ENCODE measurements at places on chromosomes 4 and X.

GRCh38 chr4:3766036-3766784 is at the start of gene ADRA2C:
Gene ADRA2C (plus strand): TSS chr4:3766385. CDS start chr4:3766607, 222 bp downstream.
- no peak for DNase-seq

DNA sequence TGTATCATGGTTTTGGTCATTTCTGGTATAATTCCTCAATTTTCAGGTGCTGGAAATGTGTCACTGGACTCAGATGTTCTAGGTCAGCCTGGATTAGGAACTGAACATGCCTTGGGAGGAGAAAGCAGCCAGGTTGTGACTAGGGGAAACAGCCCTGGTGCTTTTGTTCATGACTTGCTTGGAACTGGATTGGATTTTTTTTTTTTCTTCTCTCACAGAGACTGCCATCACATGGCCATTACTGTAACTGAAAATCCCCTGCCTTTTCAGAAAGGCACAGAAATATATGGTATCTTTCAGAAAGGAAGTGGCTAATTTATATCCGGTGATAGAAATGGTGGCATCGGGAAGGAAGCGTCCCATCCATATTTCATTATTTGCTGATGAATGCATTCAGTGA is 34.6 kb downstream of the SEPTIN11 start:
- DNase-seq: no peak

DNA sequence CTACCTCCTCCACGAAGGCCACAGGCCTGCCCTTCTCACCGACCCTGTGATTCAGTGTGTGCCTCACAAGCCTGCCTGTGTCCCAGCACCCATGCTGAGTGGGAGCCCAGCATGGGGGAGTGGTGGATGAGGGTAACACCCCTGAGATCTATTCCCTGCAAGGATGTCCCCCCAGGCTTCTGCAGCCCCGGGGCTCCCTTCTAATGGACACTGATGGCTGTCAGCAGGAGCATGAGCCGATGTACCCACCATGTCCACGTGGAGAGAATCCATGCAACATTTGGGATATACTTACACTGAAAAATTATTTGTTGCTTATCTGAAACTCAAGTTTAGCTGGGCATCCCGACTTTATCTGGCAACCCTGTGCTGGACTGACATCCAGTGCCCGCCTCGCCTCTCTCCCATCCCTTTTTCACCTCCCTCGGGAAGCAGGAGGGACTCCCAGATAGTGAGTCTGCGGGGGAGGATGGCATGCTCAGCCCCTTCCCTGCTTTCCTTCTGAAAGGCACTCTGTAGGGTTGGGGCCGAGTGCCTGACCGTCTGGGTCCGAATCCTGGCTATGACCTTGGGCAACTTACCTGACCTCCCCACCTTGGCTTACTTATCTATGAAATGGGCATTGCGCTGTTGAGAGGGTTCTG is 46.9 kb upstream of the SORCS2 start:
- no peak for DNase-seq

DNA sequence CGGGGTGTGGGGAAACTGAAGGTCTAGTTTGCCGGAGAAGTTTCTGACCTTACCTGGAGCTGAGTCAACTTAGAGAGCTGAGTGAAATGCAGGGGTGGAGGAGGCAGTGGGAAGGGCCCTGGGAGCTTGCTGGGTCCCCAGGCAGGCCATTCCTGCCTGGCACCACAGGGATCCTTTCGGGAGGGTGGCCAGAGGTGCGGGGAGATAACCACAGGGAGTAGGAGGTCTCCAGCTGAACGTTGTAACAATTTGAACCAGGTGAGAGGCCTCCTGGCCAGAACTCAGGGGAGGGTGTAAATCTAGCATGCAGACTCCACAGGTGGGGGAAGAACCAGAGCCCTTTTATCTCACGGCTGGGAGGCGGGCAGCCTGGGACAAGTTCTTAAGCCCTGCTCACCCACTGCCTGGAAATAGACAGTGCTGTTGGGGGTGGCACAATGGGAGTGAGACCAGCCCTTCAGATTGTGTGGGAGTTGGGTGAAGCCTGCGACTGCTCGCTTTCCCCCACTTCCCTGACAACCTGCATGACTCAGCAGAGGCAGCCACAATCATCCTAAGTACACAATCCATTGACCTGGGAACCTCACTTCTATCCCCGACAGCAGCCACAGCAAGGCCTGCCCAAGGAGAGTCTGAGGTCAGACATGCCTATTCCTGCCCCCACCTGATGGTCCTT is 247.4 kb downstream of the ADGRA3 start:
- DNase-seq: no peak

GRCh38 chrX:10240918-10241317 is 84.1 kb downstream of the CLCN4 start:
- DNase-seq: no peak

DNA sequence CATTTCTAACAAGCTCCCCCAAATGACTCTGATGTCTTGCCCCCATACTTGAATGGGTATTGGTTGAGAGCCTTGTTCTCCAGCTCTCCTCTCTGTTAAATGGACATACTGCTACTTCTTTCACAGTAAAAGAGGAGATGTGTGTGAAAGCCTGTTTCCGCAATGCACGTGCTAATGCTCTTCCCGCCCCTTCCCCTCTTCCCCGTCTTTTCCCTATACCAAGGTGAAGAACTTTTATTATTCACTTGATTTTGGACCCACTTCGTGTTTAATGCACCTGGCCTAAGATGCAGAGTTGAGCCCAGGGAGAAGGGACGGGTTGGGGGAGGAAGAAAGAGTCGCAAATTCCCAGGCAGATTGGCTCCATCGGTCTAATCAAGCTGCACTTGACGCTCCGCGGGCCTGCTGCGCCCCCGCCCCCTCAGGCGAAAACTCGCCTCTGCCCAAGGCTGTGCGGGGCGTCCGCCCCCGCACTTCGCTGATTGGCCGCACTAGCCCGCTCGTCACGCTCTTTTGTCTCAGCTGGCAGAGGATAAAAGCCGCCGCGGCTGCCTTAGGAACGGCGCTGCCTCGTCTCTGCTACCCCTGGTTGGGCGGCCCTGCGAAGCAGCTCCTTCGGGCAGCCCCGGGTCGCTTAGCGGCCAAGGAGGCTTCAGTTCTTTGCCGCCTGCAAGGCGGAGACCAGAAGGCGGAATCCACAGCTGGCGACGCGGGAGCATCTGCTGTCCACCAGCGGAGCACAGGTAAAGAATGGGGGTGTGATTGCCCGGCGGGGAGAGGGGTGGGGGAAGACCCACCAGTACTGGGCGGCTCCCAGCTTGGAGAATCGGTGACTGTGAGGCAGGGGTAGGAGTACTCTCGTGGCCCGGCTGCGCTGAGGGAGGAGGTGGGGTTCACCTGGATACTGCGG is at the start of gene ZCCHC12:
ZCCHC12 (plus strand) TSS at position 562 of the 910 bp plus-strand sequence. CDS start 1,421 bp downstream, outside the sequence.
- peak; percentile 8 for DNase-seq

GRCh38 chr4:129233691-129234090 is 137.7 kb downstream of the C4orf33 start:
- no peak for DNase-seq

DNA sequence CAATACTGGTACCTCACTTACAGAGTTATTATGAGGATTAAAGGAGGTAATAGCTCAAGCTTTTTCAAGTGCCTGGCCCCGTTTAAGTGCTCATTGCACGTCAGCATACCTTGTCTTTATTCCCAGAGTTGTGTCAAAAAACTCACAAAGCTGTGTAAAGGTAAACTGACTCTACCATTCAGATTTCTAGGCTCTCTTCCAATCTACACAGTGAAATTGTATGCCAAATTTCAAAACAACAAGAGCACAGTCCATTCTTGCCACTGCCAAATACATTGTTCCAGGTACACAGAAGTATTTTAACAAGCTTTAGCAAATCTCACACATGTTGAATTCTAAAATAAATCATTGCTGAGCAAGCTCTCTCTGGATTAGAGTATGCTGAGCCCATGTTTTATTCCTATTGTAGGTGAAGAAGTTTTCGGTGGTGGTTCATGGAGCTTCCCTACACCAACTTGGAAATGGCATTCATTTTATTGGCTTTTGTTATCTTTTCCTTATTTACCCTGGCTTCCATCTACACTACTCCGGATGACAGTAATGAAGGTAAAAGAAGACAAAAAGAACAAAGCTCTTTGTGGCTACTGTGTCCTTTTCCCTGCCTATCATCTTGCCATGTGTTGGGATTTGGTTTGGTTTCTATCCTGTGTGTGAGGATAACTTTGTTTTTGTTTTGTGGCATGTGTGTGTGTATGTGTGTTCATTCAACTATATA is 16.2 kb downstream of the SMIM31 start:
- no peak for DNase-seq

DNA sequence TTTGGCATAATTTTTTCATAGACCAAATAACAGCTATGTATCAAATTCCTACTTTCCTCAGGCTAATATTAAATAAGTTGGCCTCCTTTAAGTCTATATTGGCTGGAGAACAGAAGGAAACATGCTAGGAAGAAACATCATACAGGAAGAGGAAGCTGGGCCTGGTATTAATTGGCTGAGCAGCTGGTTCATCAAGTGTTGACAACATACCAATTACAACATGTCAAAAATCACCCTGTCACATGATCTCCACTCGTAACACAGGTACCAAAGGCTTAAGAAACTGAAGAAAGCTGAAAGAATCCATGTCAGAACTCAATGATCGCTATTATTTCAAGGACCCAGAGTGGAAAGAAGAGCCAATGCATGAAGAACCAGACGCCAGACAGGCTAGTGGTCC is 10.5 kb downstream of the WDFY3 start:
- no peak for DNase-seq

DNA sequence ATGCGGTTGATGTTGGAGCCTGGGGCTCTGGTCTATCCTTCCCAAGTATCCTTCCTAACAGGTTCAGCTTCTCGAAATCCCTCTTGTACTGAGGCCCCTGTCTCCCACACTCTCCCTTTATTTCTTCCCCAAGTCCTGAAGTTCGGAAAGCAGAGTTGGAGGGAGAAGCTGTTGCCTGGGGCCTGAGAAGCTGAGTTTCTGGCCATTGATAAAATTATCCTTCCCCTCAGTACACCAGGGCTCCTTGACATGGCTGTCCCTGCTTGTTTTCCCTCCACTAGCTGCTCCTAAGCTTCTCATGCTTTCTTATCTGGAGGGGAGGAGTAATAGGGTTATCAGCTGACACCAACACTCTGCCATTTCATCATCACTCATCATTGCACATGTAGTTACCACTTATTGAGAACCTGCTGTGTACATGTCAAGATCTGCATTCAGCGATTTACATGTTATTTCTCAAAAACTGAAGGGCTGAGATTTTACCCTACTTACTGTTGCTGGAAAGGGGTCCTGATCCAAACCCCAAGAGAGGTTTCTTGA is 58.0 kb downstream of the FUNDC1 start:
- no peak for DNase-seq
